Suppressor macrophage (primary cell): ENCODE measurements at places on chromosomes 7 and 10.

GRCh38 chr7:142375710-142376313 lies 118.0 kb upstream of the PRSS58 start:
- peak; percentile 51 for DNase-seq

DNA sequence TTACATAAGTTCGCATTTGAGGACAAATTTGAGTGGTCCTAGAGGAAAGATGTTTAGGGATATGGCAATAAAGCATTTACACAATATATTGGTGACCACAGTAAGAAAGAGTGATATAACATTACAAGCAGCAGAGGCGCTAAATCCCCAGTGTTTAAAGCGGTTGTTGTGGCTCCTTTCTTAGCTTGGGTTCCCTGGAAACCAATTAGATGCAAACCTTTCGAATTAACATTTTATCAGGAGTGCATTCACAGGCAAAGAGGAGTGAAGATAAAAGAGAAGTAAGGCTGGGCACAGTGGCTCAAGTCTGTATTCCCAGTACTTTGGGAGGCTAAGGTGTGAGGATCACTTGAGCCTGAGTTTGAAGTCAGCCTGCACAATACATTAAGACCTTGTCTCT lies 331.1 kb downstream of the BICC1 start:
- no peak for DNase-seq

DNA sequence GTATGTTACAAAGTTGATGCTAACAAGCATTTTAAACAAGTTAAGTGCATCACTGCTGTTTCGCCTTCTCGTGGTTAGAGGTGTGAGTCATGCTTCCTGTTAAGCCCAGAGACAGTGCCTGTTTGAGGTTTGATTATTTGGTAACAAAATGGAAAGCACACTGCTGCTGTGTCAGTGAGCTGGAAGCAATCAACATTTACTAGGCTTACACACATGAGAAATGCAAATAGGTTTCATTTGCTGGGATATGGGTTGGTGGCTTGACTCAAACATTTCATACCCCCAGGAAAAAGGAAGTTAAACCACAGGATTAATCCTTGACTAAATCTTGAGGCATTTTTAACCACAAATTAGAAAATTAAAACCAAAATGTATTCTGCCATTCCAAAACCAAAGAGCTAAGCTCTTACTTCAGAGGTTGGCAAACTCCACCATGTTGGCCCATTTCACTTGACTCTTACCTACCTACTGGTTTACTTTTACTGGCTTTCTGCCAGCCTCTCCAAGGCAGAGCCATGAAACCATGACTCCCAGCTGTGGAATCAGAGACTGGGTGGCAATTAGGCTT lies 139.2 kb downstream of the ETV1 start:
- DNase-seq, result peak; percentile 88

DNA sequence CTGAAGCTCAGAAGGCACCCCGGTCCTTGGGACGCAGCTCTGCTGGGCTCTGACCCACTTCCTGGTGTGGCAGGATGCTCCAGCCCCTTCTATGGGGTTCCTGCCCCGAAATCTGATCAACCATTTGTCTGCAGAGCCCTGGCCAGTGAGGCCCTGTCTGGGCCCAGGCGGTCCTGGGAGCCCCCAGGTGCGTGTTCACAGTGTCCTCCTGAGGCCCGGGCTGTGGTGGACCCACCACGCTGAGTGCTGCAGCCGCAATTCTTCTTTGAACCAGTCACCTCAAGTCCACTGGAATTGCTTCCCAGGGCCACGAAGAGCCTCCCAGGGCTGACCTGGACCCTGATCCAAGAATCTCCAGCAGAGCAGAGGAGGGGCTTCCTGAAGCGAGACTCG lies 19.1 kb downstream of the KNDC1 start:
- no peak for DNase-seq

- no peak for DNase-seq
Measured at GRCh38 chr7:76340617-76341131, 18.1 kb downstream of the YWHAG start.

DNA sequence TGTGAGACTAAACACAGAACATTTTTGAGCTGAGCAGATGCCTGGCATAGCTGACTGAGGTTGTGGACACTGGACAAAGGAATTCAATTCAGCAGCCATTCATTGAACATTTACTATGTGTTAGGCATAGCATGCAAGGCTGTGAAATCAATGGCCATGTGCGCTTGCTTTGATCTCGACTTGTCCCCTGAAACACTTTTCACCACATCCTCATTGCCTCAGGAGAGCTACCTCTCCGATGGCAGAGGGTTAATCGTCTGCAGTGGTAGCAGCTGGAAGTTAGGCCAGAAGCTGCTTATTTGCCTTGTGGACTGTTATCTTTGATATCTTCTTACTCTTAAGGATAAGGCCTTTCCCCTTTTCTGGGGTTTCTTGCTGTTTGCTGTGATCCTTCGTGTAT lies 297.8 kb downstream of the AUTS2 start:
- DNase-seq, result no peak

DNA sequence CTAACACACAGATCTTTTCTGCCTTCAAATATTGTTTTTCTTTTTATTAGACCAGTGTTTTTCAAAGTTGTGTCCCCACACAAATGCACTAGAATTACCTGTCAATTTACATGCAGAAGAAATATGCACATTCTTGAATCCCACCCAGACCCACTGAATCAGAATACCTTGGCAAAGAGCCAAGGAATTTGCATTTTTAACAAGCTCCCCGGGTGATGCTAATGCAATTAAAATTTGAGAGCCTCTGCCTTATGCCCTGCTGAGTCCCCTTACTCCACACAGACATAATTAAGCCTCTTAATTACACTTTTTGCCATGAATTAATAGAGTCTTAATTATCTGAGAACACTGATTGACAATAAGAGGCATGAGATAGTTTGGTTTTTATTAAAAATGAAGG lies 201.2 kb upstream of the GRB10 start:
- no peak for DNase-seq

- no peak for DNase-seq
Measured at GRCh38 chr7:23533238-23533604, 1.4 kb upstream of the TRA2A start.

GRCh38 chr10:4262449-4262848 lies 477.4 kb upstream of the KLF6 start:
- DNase-seq, result no peak

GRCh38 chr10:93573051-93573909 lies 6.8 kb downstream of the FFAR4 start:
- DNase-seq, result peak; percentile 90

DNA sequence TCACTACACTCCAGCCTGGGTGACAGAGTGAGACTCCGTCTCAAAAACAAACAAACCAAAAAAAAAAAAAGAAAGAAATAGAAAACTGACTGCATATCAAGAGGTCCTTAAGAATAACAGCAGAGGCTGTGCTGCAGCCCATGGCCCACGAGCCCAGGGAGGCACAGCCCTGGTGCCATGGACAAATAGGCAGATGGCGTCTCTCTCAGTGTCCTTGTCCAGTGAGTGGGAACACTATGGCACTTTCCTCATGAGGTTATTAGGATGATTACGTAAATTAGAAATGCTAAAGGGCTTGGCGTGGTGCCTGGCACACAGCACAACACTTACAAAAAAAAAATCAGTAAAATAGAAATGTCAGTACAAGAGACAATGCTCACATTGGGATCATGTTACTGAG lies 33.4 kb upstream of the PFKP start:
- no peak for DNase-seq

DNA sequence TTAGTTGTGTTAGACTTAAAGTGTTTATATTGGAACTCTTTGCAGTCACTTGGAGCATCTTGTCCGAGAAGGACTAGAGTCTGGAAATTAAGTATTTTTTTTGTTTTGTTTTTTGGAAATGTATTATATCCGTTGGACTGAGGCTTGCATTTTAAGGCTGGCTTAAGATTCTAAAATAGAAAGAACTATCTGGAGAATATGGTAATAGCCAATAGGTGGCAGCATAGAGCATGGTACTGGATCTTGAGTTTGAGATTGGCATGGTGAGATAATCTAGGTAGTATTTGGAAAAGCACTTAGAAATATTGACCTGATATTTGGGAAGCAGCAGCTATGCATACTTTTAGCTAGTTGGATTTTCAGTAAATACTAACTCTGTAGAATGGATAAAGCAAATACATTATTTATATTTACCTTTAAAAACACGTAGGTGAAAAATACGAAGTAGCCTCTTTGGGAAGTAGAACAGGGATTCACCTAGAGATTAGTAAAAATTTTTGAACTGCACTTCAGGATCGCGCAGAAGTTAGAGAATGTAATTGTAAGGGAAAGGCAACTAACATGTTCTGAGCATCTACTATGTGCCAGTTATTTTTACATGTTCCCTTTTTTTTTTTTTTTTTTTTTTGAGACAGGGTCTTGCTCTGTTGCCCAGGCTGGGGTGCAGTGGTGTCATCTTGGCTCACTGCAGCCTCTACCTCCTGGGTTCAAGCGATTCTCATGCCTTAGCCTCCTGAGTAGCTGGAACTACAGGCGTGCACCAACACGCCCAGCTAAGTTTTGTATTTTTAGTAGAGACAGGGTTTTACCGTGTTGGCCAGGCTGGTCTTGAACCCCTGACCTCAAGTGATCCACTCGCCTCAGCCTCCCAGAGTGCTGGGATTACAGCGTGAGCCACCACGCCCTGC lies 78.6 kb downstream of the LCOR start:
- peak; percentile 42 for DNase-seq

GRCh38 chr7:95723583-95724180 lies 48.7 kb upstream of the DYNC1I1 start:
- peak; percentile 14 for DNase-seq

- no peak for DNase-seq
Measured at GRCh38 chr10:28837613-28838390, 160.5 kb downstream of the BAMBI start.

- no peak for DNase-seq
Measured at GRCh38 chr7:8985255-8985654, 551.8 kb downstream of the NXPH1 start.

DNA sequence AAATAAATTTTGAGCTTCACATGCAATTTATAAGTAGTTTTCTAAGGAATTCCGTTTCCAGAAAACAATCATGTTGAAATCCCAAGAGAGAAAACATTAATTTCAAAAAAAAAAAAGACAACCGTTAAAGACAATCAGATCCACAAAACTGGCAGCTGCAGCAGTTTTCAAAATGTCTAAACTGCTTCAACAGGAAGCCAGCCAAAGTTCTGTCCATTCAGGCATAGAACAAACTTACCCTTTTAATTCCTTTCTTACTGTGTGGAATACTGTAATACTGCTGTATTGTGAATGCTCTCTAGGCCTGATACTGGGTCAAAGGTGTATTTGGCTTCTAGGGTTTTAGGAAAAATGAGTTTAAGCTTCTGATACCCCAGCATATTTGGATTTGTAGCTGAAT lies 31.6 kb downstream of the HOXA1 start:
- DNase-seq, result no peak

DNA sequence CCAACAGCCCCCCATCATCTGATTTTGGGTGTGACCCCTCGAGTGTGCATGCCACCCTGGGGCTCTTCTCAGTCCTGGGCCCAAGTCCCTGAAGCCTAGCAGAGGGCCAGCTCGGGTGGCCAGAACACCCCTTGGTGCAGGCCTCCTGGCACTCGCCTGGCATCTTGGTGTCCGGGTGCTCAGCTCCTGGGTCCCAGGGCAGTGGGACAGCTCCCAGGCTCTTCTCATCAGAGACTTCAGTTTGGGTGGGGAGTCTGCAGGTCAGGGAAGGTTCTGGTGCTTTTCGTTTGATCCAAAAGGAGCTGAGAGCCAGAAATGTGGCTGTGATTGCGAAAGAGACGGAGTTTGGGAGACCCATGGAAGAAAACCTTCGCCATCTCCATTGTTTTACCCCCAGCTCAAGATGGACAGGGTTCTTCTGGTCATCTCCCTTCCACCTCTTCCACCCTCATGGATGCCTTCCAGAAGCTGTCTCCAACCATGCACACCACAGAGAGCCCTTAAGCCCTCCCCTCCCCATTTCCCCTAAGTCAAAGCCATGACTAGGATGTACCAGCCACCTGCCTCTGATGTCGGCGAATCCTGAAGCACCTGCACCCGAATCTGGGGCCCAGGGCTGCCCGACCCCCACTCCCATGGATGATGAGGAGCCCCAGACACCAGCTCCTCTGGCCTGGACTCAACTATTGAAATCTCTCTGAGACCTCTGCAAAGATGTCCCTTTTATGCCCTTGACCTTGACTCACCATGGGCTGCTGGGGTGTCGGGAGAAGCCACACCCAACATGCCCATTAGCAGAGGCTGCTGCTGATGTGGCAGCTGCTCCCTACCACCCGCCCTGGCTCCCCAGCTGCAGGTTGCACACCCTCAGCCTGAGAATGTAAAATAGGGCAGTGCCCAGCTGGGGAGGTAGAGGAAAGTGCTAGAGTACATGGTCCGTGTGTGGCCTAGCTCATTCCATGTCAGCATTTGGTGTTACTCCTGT lies 55.3 kb downstream of the ADCYAP1R1 start:
- no peak for DNase-seq

DNA sequence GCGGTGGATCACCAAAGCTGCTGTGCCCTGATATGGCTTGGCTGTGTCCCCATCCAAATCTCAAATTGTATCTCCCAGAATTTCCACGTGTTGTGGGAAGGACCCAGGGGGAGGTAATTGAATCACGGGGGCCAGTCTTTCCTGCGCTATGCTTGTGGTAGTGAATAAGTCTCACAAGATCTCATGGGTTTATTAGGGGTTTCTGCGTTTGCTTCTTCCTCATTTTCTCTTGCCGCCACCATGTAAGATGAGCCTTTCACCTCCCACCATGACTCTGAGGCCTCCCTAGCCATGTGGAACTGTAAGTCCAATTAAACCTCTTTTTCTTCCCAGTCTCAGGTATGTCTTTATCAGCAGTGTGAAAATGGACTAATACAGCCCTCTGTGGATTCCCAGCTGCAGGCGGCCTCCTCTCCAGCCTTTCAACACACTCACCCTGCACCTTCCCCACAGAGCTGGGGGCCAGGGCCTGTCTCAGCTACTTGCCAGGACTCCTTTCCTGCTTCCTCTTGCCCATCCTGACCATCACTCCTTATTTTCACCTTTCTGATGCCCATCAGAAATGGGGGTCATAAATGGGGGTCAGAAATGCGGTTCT lies 57.2 kb upstream of the TOMM7 start:
- no peak for DNase-seq

DNA sequence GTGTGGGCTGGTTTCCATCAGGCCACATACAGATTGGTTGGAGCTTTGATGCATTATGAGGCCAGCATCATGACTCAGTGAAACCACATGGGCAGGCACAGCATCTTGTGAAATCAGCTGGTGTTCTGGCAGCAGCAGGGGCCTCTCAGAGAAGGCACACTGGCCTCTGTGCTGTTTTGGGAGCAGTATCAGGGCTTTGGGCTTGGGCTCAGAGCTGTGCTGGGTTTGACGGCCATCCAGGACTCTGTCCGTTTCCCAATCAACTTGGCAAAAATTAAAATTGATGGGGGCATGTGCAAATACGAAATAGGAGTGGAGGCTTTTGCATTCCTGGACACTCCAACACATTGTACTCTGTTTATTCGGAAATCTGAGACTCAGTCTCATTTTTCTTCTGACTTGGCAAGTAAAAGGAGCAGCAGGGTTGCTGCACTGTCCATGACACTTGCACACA lies 190.9 kb downstream of the BMPER start:
- no peak for DNase-seq

- no peak for DNase-seq
Measured at GRCh38 chr10:34320265-34320664, 494.8 kb downstream of the PARD3 start.
